Fibroblast of skin of right biceps (primary cell): ENCODE measurements at places on chromosomes 2 and 18.

DNA sequence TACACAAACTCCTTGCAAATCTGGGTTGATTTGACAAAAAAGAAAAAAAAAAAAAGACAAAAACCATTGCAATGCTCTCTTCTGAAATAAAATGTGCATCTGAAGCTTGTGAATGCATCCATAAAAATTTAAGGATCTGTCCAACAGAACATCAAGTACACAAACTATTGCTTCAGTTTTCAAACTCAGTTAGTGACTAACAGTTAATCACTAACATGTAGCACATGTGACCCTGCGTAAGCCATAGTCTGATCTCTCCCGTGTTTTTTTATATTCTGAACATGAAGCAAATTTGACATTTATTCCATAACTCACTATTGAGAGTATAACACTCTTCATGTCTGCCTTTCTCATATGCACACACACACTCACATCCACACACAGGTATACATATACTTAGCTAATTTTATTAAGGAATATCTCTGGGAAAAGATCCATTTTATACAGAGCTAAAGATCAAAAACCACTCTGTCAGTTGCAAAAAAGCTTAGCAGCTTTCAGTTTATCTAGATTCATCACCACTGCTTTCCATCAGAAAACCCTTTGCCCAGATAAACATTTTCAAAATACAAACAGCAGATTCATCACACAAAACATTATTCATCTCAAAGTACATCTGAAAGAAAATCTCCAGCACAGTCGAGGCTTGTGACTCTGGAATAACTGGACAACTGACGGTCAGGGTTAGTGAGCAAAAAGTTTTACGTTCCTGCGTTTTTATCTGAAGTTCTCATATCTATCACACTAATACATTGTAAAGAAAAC lies 1000.4 kb upstream of the ACVR2A start:
- DNase-seq: peak; percentile 14

DNA sequence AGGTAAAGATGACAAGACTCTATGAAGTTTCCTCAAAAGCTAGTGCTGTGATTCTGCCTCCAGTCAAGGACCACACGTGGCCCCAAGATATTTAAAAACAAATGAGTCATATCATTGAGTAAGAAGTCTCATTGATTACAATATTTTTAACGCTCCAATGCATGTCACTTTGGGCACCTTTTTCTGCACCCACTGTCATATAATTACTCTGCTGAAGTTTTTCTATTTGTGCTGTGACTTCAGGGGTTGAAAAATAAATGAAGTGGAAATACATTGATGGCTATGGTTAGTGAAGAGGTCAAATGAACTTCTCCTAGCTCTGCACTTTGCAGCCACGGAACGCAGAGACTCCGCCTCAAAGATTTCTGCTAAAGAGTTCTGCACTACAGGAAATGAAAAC lies 344.3 kb upstream of the KYNU start:
- DNase-seq: no peak

DNA sequence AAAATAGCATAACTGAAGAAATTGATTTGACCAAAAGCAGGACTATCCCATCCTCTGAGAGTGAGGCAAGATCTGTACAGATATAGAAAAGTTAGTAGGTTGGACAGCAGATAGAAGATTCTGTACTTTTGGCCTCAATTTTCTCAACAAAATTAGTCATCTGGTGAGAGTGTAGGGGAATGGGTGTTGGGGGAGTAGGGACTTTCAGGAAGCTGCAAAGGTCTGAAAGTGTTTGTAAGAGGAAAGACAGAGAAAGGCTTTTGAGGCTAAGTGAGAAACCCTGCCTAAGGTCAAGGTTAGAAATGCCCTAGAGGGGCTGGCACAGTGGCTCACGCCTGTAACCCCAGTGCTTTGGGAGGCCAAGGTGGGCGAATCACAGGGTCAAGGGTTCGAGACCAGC lies 40.3 kb downstream of the DAPL1 start:
- no peak for DNase-seq

DNA sequence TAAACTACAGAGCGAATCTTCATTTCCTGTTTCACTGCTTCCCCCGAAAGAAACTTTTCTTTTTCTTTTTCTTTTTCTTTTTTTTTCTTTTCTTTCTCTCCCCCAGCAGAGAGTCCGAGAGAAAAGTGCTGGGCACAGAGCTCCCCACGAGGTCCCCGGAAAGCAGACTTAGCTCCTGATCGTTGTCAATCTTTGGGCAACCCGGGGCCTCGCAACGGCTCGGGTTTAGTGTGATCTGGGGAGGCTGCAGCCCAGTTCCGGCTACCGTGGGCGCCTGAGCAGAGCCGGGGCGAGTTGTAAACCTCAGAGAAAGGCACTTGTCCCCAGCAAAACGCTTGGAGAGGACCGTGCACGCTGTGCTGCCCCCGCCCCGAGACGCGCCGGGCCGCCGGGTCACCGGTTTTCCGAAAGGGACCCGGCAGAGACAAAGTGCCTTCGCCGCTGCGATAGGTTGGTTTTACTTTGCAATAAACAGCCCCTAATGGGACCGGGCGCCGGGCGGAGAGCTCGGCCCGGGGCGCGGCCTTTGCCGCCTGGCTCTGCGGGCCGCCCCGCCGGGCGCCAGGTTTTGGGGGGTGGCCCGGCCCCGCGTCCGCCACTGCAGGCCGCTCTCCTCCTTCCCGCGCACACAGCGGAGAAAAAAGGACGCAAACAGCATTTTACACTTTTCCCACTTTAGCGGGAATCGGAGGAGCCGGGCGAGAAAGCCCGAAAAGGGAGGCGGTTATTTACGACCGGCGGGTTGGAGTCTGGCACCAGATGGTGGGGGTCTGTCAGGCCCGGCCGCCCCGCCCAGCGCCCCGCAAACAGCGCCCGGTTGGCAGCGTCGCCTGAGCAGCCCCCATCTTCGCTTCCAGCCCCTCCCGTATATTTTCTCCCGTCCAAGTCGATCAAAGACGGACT lies 136.0 kb downstream of the INSIG2 start:
- peak; percentile 51 for DNase-seq

DNA sequence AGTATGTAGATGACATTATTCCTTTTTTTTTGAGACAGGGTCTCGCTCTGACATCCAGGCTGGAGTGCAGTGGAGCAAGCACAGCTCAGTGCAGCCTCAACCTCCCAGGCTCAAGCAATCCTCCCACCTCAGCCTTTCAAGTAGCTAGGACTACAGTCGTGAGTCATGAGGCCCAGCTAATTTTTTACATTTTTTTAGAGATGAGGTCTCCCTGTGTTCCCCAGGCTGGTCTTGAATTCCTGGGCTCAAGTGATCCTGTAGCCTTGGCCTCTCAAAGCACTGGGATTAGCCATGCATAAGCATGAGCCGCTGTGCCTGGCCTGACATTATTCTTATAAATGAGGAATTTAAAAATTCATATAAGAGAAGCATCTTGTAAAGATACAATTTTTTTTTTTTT lies 86.9 kb downstream of the FAM117B start:
- peak; percentile 68 for DNase-seq

- DNase-seq: no peak
These were observed 7.5 kb upstream of the GBX2 start for GRCh38 chr2:236175548-236176150.

GRCh38 chr2:67900826-67901225 lies 162.0 kb downstream of the C1D start:
- no peak for DNase-seq

- no peak for DNase-seq
These were observed 53.9 kb downstream of the TNFRSF11A start for GRCh38 chr18:62379051-62379450.

GRCh38 chr18:10965119-10965518 lies 184.2 kb downstream of the PIEZO2 start:
- peak; percentile 47 for DNase-seq

GRCh38 chr2:217953011-217953481 lies 49.7 kb downstream of the TNS1 start:
- no peak for DNase-seq

DNA sequence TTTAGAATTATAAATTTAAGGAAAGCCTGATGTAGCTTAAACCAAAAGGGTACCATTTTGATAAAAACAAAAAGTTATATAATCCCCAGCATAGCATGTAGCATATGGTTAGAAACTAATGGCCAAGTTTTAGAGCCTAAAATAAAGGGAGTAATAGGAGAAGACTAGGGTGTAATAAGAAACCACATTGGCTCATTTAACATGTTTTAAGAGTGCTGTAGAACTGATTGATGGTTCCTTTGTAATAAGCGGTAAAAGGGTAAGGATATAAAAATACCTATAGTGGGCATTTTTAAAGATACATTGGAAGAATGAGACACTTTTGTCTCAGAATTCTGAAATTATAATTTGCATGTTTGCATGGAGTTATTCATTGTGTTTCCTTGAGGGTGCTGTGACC lies 1.9 kb downstream of the PSMA8 start:
- no peak for DNase-seq

- DNase-seq: peak; percentile 46
These were observed 221.5 kb upstream of the SLC35G4 start for GRCh38 chr18:11387880-11388279.

DNA sequence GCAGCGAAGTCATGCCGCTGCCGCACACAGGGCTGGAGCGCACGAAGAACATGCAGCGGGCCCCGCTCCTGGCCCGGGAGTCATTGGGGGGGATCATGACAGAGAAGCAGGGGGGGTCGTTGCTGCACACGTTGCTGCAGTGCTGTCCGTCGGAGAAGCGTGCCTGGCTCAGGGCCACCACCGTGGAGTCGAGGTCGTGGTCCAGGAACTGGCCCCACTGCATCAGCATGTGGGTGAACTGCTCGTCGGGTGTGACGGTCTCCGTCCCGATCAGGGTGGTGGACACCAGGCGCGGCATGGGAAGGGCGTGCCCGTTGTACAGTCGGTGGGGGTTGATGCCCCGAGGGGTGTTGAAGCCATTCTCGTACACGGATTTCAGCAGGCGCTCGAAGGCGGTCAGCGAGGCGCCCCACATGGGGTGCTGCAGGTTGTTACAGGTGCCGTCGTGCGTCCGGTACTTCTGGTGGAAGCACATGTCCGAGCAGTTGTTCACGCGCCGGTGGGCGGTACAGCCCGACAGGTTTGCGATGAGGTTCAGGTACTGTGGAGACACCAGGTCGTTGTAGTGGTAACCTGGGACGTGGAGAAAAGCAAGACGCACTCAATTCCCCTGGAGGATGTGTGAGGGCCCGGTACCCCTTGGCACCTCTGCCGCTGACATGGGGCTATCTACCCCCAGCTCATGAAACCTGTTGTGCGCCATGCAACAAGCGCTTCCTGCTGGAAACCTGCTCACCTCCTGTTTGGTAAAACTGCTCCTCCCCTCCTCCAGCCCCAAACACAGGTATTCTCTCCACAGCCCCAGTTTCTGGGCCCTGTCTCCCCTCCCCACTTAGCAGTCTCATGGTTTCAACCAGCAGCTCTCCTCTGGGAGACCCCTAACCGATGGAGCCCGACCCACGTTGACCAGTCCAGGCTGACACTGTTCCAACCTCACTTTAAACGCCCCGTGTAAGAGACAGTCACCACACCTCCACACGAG lies 94.9 kb downstream of the PXDN start:
- DNase-seq: no peak
